Stimulated activated CD8-positive, alpha-beta memory T cell treated with anti-CD3 and anti-CD28 coated beads, Interleukin-15, amount 100 ng/mL, for 1 hour (primary cell): ENCODE measurements at places on chromosomes 3 and 15.
A peak's percentile ranks its signal among the peaks of the same experiment; 100 is the strongest.

DNA sequence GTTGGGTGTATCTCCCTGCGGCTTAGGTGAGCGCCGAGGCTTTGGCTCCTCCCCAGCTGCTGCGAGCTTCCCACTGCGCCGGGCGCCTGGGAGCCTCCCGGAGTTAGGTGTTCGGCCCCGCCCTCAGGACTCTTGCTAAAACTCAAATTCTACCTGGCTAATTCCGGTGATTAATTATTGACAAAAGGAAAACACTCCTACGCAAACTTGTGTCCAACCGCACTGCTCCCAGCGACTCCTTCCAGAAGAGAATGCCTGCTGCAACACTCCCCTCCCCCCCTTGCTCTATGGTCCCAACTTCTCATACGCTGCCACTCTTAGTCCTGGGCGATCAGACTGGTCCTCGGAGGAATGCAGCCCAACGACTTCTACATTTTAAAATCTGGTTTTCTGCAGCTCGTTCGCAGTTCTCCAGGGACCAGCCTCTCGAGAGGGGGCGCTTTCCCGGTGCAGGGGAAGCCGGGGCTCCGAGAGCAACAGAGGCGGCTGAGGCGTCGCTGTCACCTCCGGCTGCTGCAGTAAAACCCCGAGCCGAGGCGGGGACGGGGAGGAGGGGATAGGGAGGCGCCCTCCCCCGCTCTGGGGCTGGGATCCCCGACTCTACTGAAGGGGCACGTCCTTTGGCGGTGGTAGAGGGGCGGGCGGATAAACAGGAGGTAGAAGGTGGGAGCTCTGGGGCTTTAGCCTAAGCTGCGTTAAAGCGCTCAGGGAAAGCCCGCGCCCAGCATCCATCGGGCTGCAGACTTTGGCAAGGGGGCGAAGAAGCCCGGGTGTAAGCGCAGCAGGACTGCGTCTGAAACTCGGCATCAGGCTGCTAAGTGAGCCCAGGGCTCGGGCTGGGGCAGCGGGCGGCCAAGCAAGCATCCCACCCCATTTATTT lies at the start of gene SPTSSB:
SPTSSB (minus strand) TSS at position 77 of the 880 bp plus-strand sequence. CDS start 25,194 bp downstream, outside the sequence.
- peak; percentile 14 for DNase-seq

DNA sequence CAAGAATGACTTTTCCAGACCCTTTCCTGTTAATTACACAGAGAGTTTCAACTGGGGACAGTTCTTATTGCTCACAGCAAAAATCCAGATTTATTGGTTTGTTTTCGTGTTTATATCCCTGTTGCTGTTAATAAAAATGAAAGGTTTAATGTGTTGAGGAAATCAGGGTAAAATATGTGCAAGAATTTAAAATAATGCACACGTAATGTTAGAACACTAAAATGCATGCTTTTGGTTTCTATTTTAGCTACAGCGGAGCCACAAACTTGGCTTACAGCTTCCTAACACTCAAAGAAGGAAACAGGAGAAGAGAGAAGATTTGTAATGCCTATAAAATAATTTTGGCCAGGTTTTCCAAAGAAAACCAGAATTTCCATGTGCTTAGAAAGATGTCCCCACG lies 62.7 kb downstream of the CASR start:
- DNase-seq: no peak

DNA sequence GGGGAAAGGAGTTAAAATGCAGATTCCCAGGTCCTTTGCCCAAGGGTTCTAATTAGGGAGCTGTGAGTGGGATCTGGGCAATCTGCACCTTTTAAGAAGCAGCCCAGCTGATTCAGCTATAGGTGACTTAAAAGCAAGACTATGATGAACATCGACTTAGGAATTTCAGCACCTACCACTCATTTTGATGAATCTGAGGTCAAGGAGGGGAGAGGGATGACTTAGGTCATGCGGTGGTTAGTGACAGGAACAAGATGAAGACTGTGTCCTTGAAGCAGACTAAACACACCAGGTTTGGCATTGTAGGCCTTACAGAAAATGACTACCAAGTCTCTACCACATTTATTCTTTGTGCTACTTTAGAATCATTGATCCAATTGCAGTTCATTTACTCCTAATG lies 196.3 kb downstream of the DTWD1 start:
- no peak for DNase-seq

- DNase-seq: no peak
Measured at GRCh38 chr3:196246612-196247308, 30.4 kb downstream of the SLC51A start.

DNA sequence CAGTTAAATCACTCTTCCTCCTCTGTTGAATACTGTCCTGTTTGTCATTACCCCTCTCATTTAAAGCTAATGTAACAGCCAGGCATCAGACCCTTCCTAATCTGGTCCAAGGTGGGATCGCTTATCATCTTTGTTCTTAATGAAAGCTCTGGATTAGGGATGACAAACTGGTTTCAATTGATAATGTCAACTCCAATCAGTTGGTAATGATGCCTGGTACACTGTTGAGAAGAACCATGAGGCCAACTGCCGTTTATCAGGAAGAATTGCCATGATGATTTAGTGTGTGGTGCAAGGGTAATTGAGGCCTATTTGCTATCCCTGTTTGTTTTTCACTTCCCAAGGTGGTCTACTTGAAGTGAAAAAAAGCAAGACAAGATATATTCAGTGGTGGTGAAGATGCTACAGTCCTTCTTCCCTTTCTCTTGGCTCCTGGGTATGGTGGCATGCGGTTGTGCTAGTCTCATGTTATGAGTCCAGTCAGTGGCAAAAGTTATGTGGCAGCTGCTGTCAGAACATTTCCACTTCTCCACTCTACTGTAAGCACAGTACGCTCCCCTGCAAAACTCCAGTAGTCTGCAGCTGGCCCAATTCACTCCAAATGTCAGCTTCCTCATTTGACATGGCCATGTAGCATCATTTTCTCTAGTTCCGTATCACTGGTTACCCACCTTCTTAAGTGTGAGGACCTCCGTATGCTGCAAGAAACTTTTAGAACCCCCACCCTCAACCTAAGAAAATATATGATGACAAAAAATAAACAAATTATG lies 72.5 kb downstream of the MORC1 start:
- DNase-seq: no peak

DNA sequence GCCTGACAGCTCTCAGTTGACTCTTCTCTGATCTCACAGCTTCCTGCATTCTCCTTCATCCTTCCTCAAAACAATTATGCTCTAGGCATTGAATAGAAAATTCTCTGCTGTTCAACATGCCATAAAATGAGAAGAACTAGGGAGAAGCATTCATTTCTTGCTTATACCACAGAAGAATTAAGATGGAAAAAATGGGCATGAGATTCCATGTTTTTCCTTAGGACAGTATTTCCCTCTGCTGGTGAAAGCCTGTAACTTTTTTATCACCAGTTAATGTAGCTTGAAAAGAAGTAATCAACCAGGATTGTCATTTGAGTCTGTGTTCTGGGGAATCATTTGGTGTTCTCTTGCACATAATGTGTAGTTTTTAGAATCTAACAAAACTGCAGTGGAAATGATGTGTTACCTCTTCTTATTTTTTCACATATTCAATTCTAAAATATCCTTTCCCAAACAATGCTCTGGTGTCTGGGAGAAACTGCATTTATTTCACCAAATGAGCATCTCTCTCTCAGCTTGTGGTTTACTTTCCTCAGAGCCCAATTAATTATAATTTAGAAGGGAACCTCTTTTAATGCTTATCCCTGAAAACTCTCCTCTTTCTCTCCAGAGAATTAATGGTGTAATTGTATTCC lies 92.8 kb upstream of the DCBLD2 start:
- DNase-seq: no peak

- DNase-seq: no peak
Measured at GRCh38 chr3:196207159-196207832, 3.9 kb downstream of the ZDHHC19 start.

DNA sequence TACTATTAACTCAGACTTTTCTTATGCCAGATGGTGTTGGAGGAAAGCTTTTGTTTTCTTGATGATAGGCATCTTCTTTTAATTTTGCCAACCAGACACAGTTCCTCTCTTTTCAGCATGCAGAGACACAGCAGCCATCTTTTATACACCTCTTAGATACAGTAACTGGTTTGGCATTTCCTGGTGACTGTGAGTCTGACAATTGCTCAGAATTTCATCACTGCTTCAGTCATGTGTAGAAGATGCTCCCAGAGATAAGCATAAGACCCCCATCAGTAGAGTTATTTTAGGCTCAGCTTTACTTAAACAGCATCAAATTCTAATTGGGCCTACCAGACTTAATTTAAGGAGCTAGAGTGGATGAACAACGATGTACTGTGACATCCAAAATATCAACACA lies 779.0 kb downstream of the SQOR start:
- DNase-seq: no peak
